ENCODE measurements at places on chromosomes 2 and 18.

GRCh38 chr18:8868779-8869415 is 163.5 kb downstream of the MTCL1 start:
- DNase-seq = no peak

GRCh38 chr2:107305966-107306365 is 420.0 kb upstream of the ST6GAL2 start:
- DNase-seq = no peak

- DNase-seq = no peak
Observed at GRCh38 chr2:37894047-37894446, 31.0 kb upstream of the RMDN2 start.

GRCh38 chr2:115757286-115757685 is 1314.8 kb downstream of the DPP10 start:
- DNase-seq = no peak

GRCh38 chr2:101473911-101474701 is 806 bp downstream of the RFX8 start:
- no peak for DNase-seq

DNA sequence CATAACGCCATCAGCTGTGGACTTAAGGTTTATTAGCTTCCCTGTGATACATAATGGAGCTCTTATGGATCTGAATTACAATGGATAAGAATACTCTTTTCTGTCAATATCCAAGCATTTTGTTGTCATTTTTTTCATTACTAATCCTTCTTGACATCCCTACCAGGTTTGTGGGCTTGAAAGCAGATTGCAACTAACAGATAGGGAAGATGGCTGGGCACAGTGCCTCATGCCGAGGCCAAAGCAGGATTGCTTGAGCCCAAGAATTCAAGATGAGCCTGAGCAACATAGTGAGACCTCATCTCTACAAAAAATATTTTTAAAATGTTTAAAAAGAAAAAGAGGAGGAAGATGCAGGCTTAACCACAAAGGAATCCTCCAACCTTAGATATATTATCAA is 42.4 kb downstream of the ASXL2 start:
- DNase-seq = no peak

DNA sequence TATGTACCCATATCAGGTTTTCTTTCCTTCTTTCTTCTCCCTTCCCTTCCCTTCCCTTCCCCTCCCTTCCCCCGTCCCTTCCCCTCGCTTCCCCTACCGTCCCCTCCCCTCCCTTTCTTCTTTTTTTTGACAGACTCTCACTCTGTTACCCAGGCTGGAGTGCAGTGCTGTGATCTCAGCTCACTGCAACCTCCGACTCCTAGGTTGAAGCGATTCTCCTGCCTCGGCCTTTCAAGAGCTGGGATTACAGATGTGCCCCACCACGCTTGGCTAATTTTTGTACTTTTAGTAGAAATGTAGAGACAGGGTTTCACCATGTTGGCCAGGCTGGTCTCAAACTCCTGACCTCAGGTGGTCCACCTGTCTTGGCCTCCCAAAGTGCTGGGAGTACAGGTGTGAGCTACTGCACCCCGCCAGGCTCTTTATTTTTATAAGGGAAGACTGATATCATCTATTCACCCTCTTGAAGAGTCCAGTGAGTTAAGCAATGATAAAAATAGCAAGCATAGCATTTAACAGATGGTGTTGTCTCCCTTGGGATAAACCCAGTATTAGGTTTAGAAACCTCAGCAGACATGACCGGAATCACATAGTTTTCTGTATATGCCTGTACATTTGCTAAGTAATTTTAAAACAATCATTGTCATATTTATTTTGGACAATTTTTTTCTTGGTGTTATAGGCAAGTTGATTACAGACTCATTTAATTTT is 888.4 kb downstream of the TRIB2 start:
- DNase-seq = no peak

DNA sequence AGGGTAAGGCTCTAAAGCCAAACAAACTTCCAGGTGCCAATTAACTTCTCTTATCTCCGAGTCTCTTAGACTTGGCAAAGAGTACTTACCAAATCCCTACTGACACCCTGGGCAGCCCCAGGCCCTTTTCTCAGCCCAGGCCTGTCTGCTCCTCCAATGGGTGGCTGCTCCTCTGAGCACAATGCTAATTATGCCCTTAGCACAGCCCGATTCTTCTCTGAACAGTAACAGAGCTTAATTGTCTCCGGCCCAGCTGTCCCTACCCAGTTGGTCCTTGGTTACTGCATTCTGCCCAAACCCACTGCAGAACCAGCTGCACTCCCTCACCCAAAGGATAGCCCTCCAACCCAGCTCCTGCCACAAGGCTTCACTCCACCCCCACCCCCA is 110.3 kb downstream of the SMAD7 start:
- DNase-seq = no peak

DNA sequence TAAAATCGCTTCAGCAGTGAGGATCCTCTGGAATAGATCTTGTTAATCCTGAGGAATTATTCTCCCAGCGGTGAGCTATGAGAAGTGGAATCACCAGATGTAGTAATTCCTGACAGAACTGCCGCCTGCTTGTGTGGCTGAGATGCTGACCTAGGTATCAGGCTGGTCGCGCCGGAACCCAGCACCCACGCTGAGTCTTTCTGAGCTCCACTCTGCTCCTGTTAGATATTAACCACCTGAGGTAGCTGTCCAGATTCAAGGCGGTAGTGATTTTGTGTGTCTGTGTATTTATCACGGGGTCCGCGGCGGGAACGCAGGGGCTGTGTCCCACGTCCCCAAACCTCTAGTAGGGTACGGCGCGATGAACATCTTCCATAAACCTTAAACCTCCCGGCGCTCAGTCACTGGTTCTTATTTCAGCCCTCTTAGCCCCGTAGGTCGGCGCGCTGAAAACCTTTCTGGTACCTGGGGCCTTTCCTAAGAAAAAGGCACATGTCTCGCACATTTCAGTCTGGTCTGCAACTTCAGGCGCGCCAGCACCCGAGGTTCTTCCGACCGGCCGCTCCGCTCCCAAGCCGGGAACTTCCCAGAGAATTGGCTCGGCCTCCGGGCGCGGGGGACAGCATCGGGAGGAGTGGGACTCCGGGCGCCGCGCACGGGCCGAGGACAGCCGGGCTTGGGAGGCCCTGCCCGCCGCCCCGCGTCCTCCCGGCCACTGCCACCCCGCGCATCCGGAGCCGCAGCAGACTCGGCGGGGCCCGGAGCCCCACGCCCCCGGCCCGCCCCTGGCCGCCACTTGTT is 542 bp upstream of the CNNM3 start:
- DNase-seq = no peak

- no peak for DNase-seq
Observed at GRCh38 chr2:68839260-68839833, 31.9 kb downstream of the BMP10 start.

DNA sequence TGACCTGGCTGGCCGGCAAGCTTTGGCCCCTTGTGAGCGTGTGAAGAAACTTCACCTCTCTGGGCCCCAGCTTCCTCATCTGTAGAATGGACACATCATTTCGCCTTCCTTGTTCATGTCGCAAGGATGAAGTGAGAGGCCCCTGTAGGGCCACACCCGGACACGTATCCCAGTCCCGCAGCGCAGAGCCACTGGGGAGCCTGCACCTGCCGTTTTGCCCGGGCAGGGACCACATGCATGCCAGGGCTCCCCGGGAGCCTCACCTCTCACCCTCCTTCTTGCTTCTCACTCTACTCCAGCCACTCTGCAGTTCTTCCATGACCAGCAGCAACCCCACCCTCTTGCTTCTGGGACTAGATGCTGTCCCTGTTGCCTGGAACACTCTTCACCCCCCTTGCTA is 77.5 kb downstream of the FAM168B start:
- no peak for DNase-seq

DNA sequence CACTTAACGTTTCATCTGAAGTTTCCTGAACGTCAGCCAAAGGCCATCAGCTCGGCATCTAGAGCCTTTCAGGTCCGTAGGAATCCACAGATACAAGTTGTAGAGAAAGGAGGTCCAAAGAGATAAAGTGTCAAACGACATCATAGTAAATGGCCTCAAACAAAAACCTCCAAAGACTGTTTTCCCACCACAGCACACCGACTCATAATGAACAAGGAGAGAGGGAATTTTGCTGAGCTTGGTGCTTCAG is 150.3 kb downstream of the PXDN start:
- DNase-seq = no peak
